ENCODE measurements at places on chromosomes 1 and 21.

DNA sequence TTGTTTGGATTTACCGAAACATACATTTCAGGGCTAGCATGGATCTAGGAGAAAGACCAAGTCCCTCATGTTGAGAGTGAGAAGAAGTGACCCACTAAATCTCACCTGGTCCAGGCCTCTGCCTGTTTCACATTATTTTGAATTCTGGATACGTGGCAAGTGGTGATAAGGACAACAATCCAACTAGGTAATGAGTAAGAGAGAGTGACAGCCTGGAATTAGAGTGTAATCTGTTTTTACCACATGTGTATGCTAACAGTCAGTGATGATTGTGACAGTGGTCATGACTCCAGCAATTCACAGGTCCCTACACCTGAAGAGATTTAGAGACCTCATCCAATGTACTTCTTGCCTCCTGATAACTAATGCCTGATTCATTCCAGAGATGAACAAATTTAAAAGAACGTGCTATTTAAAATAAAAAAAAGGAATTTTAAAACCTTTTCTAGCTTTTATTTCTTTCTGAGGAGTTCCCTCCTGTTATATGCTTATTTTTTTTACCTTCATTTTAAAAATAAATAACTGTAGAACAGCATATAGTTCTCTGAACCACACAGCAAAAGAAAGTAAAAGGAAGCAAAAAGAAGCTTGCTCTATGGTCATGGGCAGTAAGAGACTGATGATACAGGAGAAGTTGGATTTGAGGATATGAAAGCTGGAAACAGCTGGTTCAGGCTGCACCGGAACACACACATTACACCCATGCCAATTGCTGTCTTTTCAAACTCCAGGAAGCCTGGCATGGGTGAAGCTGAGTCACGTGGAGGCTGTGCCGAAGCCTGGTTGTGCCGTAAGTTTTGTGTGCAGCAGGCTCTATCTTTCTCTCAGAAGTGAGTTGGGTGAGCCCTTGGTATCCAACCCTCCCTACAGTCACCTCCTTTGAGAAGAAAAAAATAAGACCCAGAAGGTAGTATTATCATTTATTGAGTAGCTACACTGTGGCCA lies 14.7 kb downstream of the C1orf116 start:
- no peak for DNase-seq

DNA sequence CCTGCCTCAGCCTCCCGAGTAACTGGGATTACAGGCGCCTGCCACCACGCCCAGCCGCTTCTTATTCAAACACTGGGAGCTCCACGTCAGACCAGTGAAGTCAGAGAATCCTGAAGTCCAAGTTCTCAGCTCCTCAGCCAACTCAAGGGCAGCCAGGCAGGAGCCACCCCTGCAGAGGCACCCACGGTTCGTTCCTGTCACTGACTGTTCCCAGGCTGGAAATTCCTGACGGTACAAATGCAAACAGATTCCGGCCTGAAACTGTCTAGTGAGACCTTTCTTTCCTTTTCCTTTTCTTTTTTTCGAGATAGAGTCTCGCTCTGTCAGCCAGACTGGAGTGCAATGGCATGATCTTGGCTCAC lies 11.7 kb downstream of the SLC35E2B start:
- no peak for DNase-seq

- DNase-seq: no peak
Measured at GRCh38 chr1:170617591-170618330, 46.2 kb upstream of the PRRX1 start.

DNA sequence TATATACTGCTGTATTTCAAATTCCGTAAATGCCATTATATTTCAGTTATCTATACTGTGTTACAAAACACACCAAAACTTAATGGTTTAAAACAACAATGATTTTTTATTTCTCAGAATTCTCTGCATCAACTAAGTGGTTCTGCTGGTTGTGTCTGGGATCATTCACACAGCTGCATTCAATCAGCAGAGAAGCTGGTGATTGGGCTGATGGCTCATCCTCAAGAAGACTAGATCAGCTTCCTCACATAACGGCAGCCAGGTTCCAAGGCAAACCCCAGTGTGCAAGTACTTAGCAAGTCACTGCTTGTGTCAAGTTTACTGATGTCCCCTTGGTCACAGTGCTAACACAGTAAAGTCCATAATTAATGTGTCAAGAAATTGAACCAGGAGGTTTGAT lies 86.3 kb upstream of the VANGL1 start:
- no peak for DNase-seq

- no peak for DNase-seq
Measured at GRCh38 chr21:25995278-25995677, 175.3 kb downstream of the APP start.

- no peak for DNase-seq
Measured at GRCh38 chr1:15197591-15198447, 44.3 kb downstream of the TMEM51 start.

DNA sequence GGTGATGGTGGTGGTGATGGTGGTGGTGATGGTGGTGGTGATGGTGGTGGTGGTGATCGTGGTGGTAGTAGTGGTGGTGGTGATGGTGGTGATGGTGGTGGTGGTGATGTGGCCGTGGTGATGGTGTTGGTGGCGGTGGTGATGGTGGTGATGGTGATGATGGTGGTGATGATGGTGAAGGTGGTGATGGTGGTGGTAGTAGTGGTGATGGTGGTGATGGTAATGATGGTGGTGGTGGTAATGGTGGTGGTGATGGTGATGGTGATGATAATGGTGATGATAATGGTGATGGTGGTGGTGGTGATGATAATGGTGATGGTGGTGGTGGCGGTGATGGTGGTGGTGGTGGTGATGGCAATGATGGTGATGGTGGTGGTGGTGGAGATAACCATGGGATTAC lies 6.8 kb upstream of the COL6A2 start:
- no peak for DNase-seq

DNA sequence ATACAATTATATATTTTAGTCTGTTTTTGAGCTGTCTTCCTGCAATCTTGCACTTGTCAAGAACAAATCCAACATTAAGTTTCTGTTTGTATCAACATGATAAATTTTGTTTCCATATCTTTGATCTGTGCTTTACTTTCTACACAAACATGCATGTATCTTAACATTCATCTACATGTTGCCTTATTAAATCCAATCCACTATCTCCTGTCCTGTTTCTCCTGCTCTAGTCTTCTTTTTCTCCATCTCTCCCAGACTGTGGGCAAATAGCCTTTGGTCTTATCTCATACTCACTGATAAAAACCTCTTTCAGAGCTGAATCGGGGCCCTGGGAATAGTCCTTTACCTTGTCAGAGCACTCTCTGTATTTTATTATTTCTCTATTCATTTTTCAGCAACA lies 101.3 kb downstream of the PLPPR4 start:
- no peak for DNase-seq

- no peak for DNase-seq
Measured at GRCh38 chr1:12774801-12775345, 1.3 kb downstream of the PRAMEF12 start.

GRCh38 chr1:38268226-38268625 lies 221.6 kb upstream of the POU3F1 start:
- no peak for DNase-seq

- no peak for DNase-seq
Measured at GRCh38 chr1:28236656-28237322, 865 bp downstream of the ATP5IF1 start.

GRCh38 chr1:36321119-36321951 lies 2.1 kb downstream of the EVA1B start:
- DNase-seq: no peak

- DNase-seq: no peak
Measured at GRCh38 chr1:79004916-79005315, 1.6 kb downstream of the ADGRL4 start.

DNA sequence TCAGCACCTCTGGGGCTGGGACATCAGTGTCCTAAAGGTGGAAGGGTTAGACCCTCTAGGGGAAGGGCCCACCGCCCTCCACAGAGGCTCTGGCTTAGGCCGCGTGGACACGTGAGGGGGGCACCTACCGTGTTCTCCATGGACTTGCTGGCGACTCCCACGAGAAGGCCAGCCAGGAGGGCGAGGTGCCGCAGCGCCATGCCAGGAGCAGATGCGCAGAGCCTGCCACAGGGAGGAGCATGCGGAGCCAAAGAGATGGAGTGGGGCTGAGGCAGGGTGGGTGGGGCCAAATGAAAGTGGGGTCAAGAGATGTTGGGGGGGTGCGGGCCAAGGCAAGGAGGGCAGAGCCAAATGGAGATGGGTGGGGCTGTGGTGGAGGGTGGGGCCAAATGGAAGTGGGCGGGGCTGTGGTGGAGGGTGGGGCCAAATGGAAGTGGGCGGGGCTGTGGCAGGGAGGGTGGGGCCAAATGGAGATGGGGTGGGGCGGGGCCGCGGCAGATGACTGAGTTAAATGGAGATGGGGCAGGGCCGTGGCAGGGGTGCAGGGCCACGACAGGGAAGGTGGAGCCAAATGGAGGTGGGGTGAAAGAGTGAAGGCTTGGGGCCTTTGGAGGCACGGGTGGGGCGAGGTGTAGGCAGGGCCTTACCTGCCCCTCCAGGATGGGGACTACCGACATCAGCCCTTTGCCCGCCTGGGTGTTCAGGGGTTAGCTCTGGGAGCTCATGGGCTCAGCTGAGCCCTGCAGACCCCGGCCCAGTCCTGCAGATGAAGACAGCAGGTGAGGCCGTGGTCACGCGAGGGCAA lies 17.4 kb upstream of the RNF223 start:
- no peak for DNase-seq

DNA sequence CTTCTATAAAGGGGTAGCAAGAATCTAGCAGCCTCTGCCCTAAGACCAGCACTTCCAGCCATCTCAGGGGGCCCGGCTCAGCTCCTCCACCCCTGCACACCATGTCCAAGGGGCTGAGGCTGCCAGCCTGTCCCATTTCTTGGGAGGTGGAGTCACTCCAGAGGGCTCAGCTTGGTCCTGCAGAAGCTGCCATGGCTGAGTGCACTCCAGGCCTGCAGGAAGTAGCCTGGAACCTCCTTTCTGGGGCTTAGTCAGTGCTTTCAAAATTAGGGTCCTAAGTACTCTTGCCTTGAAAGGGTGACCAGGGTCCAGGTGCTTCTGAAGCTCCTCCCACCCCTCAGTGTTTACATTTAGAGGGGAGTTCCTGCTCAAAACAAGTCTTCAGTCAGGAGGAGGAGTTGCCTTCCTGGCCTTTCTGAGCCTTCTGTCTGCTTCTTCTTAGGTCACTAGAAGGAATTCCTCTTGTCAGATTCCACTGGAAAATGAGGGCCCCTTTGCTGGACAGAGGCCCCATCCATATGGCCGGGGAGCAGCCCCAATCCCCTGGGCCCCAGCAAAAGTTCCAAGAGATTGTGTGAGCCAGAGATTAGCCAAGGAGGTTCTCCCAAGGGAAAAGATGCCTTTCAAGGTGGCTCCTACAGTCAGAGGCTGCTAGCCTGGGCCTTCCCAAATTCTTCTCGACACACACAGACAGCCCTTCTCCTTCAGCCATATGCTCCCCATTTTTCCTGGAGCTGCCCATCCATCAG lies 128.1 kb upstream of the VAMP3 start:
- DNase-seq: no peak

DNA sequence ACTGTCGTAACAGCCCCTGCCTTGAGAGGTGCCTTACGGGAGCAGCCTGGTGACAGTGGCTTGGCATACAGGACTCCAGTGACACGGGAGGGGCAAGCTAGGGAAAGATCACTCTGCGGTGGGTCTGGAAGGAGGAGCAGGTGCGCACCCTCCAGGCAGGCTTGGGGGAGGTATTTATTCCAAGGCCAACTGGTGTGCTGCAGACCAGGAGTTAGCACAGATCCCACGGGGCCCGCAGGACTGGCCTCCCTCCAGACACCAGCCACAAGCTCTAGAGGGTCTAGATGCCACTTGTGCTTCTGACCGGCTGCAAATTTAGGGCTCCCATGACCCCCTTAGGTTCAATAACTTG lies 22.1 kb downstream of the PSEN2 start:
- no peak for DNase-seq

DNA sequence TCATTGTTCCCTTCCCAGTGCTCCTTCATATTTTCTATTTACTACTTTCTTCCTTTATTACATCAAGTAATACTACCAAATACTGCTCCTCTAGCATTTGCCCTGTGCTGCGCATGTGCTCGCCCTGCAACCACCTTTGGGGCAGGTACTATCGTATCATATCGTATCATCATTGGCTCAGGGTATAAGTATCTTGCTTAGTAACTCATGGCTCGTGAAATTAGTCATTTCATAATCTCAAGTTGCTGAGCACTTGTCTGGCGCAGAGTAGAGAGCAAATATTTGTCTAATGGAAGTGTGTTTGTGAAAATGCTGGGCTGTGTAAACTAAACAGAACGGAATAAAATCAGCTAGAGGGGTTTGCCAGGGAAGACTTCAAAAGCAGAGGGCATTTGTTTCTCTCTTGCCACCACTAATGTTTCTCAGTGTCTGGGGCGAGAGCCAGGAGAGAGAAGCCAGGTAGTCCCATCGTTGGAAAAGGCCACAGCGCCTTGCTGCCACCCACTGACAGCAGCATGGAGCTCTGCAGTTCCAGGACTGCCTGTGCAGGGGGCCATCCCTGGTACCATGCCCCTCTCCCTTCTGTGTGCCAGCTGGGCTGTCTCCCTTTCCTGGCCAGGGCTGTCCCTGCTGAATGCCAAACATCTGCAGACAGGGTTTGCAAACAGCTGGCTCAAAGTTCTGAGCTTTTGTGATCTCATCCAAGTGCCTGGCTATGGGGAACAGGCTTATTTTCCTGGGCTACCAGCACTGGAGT lies 20.0 kb upstream of the CPT2 start:
- DNase-seq: no peak

- no peak for DNase-seq
Measured at GRCh38 chr1:162371611-162372010, 5.0 kb downstream of the SPATA46 start.

GRCh38 chr1:239735111-239735510 lies 348.7 kb downstream of the CHRM3 start:
- DNase-seq: no peak

DNA sequence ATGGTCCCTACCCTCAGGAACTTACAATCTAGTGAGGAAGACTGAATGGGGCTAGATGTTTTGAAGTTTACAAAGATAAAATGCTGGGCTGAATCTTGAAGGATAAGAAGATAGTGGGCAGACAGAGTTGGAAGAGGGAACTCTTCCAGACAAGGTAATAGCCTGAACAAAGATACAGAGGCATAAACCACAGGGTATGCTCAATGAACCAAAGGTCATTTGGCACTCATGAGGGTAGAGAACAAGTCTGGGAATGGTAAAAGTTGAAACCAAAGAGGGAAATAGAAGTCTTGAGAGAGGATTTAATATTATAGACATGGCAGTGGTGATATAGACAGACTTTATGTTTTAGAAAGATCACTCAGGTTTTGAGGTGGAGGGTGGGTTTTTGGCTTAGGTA lies 48.1 kb upstream of the ZSWIM5 start:
- DNase-seq: no peak

GRCh38 chr21:35231090-35231489 lies 182.0 kb upstream of the RUNX1 start:
- DNase-seq: no peak
